ENCODE measurements at places on chromosomes 1 and 21.

- DNase-seq = no peak
Observed at GRCh38 chr1:203227371-203228083, 1.9 kb downstream of the CHIT1 start.

- DNase-seq = no peak
Observed at GRCh38 chr1:184854496-184855140, 100.0 kb upstream of the EDEM3 start.

DNA sequence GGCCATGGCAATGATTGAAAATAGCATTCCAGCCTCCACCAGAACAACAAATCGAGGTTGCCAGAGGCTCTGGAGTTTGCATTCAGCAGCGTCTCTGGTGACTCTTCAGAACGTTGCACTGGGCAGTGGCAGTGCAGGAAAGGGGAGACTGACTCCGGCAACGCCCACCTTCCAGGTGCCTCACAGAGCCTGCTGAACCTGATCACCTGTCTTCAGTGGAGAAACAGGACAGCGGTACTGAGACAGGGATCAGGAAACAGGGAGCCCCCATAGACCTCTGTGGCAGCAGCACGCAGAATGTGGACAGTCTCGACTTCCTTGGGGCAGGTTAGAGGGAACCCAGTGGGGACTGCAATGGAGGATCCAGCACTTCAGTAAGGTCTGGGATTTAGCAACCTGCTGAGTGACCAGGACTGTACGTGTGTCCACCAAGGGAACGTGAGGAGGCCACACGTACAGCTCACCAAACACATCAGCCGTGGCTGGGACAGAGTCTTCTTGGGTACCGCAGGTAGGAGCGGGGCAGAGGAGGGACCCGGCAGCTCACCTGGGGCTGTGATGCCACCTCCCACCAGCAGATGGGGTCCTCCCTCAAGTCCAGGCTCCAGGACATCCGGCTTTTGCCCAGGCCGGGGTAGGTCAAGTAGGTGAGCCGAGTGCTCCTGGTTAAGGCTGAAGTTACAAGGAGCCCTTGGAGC, 128.6 kb downstream of the PRDM2 start:
- no peak for DNase-seq

DNA sequence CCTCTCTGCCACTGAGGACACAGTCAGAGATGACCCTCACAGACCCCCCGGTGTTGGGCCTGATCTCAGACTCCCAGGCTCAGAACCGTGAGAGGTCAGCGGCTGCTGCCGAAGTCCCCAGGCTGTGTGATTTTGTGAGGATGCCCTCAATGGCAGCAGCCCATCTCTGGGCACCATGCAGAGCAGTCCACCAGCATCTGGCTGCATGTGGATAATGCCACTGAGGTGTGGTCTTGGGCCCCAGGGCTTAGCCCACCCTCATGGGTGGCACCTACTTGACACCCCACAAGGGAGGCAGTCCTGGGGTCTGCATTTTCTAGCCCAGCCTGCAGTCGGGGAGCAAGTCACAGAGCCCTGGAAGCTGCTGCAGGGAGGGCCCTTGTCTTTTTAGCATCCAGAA, 5.5 kb upstream of the ACTRT2 start:
- DNase-seq = no peak

DNA sequence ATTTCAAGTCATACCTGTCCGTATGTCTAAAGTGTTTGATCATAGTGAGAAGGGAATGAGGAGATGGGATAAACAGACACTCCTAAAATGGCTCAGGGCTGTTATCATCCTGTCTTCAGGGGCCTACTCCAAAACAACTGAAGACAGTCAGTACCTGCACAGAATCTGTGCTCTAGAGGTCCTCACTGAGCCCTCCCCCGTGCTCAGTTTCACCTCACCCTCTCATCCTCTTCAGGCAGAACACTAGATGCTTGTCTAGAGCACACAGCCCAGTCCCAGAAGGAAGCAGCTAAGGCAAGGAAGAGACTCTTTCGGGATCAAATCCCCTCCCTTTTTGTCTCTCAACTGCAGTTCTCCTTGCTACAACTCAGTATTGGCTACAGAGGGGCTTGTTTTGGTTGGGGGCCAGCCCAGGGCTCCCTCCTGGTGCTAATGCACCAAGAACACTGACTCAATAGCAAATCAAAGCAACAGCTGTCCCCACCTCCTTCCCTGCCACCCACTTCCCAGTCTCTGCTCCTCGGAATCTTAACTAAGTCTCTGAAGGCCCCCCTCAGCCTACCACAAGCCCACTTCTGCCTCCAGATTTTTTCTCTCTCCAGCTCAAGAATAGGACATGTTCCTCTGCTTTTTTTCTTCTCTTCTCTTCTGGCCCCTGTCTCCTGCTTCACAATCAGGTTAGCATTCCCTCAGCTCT, 10.1 kb downstream of the CADM3 start:
- no peak for DNase-seq
